A172 (cell line): ENCODE measurements at places on chromosomes 5 and 9.
A peak's percentile ranks its signal among the peaks of the same experiment; 100 is the strongest.

DNA sequence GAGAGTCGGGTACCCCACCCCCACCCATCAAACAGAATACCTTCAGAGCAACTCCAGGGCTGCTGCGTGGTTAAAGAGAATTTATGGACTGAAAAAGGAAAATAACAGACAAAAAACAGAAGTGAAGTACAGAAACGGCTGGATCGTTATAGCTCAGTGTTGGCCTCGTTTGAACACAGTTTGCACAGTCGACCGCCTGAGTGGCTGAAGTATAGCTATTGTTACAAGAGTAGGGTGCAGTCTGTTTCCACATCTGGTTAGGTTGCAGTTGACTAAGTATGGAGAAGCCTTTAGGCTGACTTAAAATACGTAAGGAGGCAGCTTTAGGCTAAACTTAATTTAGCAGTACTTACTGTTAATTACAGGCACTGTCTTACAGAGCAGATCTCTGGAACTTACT is 121.2 kb downstream of the GCNT1 start:
- no peak for DNase-seq

- DNase-seq = no peak
Observed at GRCh38 chr9:120043448-120043847, 536.5 kb downstream of the CDK5RAP2 start.

DNA sequence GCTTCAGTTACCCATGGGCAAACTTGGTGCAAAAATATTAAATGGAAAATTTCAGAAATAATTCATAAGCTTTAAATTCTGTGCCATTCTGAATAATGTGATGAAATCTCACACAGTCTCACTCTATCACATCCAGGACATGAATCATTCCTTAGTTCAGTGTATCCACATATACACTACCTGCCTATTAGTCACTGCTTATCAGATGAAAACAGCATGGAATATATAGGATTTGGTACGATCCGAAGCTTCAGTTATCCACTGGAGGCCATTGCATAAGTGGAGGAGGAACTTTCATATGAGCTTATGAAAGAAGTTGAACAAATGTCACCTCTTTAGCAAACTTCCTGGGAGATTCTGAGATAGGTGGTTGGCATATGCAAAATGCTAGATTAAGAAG is 64.2 kb downstream of the GAPVD1 start:
- DNase-seq = peak; percentile 49

DNA sequence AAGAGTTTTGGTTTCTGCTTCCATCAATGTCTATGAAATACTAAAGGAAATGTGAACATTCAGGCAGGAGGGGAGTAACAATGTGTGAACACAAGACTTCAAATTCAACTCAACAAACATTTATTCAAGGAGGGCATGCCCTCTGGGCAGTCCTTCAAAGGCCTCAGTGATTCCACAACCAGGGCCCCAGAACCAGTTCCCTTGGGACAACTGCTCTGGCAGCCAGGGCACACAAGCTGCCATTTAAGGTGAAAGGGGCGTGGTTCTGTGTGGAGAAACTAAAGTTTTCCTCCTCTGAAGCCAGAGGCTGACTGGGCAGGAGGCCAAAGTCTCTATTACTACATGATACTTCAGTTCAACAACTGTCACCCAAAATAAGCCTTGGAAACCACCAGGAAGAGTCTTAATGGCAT is 3.2 kb downstream of the RBM18 start:
- peak; percentile 23 for DNase-seq

GRCh38 chr5:151048526-151048925 is 28.1 kb downstream of the GPX3 start:
- DNase-seq = no peak

DNA sequence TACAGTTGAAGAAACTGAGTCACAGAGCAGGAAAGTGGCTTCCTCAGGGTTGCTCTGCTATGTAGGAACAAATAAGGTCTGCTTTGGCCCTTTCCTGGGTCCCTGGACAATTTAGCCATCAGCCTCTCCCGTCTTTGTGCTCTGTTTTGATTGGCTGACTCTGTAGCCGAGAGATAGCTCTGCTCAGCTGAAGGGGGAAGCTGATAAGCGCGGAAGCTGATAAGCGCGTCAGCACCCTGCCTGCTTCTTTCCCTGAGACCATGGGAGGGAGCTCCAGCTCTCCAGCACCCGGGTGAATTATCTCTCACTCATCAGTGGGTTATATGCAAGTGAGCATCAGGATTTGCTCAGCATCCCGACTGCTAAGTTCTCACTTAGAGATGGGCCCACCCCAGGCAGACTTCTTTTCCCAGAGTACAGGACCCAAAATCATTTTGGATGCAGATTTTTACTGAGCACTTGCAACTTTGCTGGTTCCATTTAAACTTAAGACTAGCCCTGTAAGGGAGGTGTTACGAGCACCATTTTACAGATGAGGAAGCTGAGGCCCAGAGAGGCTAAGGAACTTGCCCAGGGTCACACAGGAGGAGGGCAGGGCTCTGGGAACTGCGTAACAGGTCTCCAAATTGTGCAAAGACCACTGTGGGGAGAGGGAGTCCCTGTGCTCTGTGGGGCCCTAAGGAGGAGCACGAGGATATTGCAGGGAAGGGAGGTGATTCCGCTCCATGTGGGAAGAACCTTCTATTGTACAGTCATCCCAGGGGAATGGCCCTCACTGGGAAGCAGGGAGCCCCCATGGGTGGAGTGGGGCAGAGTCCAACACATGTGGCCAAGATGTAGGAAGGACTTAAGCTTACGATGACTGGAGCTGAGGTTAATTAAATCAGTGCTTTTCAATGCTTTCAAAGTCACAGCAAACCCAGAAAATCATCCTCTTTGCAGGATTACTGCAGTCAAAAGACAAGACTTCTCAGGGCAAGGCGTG is 83.7 kb upstream of the ORM1 start:
- peak; percentile 64 for DNase-seq

GRCh38 chr5:171573451-171574225 is 154.2 kb downstream of the FGF18 start:
- DNase-seq = no peak

DNA sequence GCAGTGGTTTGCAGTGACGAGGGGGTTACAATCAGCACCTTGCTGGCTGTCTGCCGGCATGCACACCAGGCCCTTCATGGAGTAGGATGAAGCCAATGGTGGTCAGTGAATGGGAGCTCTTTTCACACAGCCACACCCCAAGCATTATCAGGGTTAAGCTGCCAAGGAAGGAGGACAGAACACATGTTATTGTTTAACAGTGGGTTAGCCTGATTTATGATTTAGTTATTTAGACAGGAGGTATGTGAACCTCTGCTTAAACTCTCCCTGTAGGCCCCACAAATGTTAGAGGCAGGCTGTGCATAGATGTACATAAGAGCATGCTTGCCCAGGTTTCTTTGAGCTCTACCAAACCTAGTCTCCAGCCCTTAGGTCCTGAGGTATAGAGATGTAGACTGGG is 262.9 kb downstream of the SPOCK1 start:
- DNase-seq = no peak

DNA sequence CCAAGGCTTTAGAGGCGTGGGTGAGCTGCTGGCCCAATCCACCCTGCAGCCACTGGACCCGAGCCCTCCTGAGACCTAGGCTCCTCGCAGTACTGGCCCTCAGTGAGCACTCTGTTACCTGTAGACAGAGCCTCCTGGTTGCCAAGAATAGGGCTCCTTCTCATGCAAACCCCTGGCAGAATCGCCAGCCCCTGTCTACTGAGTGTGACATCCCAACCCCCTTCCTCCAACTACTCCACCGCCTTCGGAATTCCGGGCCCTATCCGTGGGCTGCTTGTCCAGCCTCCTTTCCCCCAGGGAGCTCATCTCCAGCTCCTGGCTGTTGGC is 23.8 kb upstream of the COL5A1 start:
- DNase-seq = no peak

GRCh38 chr5:149581931-149582768 is 852 bp downstream of the ARHGEF37 start:
- DNase-seq = peak; percentile 17

DNA sequence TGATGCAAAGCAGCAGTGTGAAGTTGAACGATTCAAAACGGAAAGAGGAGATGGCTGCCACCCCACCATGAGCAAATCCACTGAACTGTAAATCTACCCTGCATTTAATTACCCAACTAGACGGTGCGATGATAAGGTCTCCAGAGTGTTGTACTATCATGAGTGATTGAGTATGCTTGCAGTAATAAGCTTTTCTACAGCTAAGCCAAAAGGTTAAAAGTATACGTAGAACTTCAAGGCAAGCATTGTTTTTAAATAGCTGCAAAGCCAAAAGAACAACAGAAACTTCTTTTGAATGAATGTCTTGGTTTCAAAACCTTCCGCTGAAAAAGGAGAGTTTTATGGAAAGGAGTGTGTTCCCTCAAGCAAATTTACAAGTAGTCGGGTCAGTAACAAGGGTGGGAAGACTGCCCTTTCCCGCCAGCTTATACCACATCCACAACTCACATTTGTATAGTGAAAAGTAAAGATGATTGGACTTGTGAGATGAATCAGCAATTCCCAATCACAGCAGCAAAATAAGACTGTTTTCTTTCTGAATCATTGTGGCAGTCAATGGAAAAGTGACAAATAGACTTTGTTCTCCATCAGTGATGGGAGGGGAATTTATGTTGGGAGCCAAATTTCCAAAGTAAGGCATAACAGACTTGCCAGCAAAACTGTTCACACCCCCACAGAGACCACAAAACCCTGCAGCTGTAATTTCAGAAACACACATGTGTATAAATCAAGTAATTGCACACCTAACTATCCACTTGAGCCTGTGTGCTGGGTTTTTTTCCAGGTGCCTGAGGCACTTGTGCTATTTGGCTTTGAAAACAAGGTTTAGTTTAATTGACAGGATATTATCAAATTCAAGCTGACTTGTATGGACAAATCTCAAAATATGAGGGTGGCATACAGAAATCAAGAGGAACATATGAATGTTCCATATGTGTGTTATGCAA is 407.7 kb upstream of the GRAMD2B start:
- DNase-seq = peak; percentile 22
